ENCODE measurements at places on chromosomes 11 and 22.

DNA sequence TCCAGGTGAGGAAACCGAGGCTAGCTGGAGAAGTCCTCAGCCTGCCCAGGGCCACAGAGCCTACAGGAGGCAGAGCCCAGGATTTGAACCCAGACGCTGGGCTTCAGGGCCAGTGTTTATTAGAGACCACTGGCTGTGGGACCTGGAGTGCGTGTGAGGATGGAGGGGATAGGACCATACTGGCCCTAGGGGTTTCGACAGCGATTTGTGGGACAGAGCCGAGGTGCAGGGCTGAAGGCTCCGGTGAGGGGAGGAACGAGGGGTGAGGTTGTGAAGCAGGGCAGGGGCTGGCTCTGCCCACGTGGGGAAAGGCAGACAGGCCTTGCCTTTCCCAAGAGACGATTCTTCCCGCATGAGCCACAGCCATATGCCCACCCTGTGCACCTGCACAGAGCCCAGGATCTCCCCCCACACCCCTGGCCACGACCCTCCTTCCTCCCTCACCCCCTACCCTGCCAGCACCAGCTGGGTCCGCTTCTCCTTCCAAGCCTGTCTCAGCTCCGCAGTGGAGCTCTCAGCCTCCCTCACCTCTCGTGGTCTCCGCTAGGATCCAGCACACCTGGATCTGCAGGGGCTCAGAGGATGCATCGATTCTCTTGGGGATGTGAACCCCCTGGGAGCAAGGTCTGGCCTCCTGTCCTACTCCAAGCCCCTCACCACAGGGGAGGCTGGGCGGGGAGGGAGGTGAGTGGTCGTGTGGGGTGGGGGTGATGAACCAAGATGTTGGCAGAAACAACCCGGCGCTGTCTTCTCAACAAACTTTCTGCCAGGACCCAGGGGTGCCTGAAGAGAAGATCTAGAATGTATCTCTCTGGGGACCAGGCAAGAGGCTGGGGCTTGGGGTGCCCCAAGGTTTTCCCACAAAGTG lies 58.4 kb downstream of the RTL6 start:
- no peak for DNase-seq

DNA sequence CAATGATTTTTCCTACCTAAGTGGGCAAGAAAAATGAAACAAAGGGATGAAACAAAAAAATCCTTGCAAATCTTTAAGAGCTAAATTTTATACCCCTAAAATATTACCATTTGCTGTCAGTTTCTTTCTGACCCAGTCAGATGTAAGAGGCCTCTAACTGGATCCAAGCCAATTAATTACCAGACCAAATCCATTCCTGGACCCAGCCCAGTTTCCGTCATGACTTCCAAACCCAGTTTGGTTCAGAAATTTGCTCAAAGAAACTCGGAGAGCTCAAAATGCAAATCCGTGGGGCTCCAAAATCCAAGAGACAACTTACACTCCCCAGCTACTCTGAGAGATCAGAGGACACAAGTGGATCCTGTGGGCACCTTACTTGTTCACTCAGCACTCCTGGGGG lies 46.8 kb downstream of the TRIM44 start:
- no peak for DNase-seq

DNA sequence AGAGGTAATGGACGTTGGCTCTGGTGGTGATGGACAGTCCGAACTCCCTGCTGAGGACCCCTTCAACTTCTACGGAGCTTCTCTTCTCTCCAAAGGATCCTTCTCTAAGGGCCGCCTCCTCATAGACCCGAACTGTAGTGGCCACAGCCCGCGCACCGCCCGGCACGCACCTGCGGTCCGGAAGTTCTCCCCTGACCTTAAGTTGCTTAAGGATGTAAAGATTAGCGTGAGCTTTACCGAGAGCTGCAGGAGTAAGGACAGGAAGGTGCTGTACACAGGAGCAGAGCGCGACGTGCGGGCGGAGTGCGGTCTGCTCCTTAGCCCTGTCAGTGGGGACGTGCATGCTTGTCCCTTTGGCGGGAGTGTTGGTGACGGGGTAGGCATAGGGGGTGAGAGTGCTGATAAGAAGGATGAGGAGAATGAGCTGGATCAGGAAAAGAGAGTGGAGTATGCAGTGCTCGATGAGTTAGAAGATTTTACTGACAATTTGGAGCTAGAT lies 6.1 kb downstream of the DGCR8 start:
- no peak for DNase-seq

- DNase-seq, result no peak
Measured at GRCh38 chr22:32562916-32563315, 88.3 kb downstream of the FBXO7 start.

DNA sequence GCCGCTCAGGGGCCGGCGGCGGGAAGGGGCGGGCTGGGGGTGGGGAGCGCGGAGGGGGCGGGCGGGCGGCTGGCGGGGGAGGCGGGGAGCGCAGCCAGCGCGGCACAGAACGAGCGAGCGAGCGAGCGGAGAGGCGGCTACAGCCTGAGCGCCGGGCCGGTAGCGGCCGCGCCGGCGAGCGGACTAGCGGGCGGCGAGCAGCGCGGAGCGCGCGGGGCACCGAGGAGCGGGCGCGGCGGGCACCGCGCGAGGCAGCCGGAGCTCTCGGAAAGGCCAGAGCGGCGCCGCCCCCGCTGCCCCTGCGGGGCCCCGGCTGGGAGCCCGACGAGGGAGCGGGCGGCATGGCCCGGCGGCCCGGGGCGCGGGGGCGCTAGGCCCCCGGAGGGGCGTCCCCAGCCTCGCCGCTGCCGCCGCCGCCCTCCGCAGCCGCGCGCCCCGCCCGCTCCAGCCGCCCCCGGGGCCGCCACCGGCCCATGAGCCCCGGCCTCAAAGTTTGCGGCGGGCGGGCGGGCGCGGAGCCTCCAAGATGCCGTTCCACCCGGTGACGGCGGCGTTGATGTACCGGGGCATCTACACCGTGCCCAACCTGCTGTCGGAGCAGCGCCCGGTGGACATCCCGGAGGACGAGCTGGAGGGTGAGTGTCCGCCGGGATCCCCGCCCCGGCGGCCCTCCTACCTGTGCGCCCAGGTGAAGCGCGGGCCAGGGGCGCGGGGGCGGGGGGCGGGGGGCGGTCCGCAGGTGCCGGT lies at the start of gene CABP7:
Gene CABP7, plus strand, starts transcription at position 105 of the 747 bp plus-strand sequence. Its CDS starts 422 bp downstream, at position 527.
- no peak for DNase-seq

- DNase-seq, result no peak
Measured at GRCh38 chr11:115241899-115242298, 262.3 kb downstream of the CADM1 start.

DNA sequence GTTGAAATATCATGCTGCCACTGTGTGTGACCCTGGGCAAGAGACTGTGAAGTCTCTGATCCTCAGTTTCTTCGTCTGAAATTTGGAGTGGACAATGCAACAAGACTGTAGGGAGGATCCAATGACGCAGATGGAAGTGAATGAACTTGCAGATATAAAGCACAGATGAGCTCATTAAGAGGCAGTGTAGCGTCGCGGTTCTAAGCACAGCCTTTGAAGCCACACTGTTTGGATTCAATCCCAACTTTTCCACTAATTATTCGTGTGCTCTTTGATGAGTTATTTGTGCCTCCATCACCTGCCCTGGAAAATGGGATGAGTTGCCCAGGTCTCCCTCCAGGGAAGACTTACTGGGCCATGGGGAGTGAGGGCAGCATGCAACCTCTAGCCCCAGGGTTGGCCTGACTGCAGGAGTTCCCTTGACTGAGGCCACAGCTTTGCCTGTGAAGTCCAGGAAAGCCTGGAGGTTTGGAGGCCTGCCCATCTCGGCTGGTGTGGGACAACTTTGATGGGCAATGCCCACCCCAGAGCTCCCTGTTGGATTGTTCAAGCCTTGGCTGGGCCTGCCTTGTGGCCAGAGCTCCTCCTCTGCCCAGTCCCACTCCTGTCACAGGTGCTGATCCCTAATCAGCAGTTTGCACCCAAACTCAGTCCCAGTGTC lies 266.0 kb upstream of the B3GAT1 start:
- no peak for DNase-seq

- DNase-seq, result no peak
Measured at GRCh38 chr22:47987885-47988515, 1225.5 kb downstream of the TBC1D22A start.

DNA sequence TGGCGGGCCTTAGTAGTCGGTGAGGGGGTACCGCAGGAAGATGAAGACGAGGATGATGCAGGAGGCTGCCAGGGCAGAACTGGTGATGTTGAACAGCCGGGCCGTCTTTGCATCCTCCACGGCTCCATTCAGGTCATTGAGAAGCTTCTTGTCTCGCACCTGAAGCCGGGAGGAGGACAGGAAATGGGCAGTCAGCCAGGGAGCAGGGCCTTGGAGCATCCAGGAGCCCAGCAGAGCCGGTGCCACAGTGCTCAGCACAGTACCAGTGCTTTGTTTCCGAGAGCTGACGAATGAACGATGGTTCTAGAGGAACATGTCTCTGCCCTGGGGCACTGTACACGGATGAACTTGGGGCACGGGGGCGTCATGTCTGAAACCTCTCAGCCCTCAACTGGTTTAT lies 15.1 kb downstream of the IFITM10 start:
- DNase-seq, result no peak

GRCh38 chr22:30867746-30868662 lies 100.6 kb downstream of the MORC2 start:
- no peak for DNase-seq

GRCh38 chr11:108788565-108789199 lies 123.8 kb downstream of the DDX10 start:
- DNase-seq, result no peak

DNA sequence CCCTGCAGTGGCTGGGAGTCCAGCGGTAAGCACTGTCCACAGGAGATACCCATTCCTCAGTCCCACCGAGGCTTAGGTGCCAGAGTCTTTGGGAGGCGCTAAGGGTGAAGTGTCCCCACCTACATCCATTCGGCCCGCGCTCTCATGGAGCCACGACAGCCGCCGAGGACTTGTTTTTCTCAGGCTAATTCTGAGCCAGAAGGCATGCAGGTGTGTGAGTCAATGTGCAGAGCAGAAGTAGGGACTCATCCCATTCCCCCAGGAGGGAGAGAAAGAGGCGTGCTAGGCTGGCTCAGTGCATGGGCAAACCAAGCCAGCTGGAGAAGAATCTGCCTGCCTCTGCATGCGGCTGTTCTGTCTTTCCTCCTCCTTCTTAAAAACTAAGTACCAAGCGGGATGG lies 46.6 kb downstream of the KCNC1 start:
- no peak for DNase-seq

All from stimulated activated CD8-positive, alpha-beta memory T cell treated with anti-CD3 and anti-CD28 coated beads, Interleukin-4, amount 100 ng/mL, for 1 hour (primary cell).